ENCODE measurements at places on chromosomes 6 and 20.

- DNase-seq = no peak
These were observed 192.6 kb upstream of the SLC24A3 start for GRCh38 chr20:19019734-19020364.

GRCh38 chr6:33914645-33915044 lies 110.8 kb upstream of the MLN start:
- DNase-seq = no peak

DNA sequence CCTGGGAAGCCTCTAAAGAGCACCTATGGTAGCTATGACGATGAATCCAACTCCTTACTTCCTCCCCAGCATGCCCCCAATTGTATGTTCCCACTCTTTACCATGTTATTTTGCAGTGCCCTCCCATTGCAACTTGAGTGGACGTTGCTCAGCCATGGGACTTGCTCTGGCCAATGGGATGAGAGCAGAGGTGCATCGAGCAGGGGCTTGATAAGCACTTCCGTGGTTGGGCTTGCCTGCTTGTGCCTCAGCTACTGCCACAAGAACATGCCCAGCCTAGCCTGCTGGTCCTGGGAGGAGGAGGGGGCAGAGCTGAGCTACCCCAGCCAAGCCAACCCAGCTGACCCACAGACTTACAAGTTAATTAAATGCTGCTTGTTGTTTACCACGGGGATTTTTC lies 71.1 kb upstream of the CTNNBL1 start:
- no peak for DNase-seq

- no peak for DNase-seq
These were observed 96.9 kb downstream of the PHACTR3 start for GRCh38 chr20:59701236-59701635.

DNA sequence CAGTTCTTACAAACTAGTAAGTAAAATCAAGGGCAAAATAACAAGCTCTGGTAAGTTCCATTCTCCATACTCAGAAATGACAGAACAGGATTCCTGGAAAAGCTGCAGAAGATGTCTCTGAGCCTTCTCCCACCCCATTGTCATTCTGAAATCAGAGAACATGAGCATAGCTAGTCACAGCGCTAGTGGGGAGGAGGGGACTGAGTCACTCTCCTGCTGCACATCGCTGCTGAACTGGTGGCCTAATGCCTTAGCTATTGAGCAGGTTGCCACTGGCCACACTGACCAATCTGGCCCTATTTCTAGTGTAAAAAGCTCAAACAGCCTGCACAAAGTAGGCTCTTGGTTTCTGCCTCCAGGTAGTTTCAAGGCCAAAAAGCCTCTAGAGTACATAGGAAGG lies 26.1 kb upstream of the RIPPLY2 start:
- DNase-seq = no peak

Measured in stimulated activated CD4-positive, alpha-beta T cell treated with anti-CD3 and anti-CD28 coated beads, Interleukin-1b, Interleukin-23, amount 100 ng/mL, for 1 hour (primary cell).